ENCODE measurements at places on chromosomes 2 and 18.
A peak's percentile ranks its signal among the peaks of the same experiment; 100 is the strongest.

DNA sequence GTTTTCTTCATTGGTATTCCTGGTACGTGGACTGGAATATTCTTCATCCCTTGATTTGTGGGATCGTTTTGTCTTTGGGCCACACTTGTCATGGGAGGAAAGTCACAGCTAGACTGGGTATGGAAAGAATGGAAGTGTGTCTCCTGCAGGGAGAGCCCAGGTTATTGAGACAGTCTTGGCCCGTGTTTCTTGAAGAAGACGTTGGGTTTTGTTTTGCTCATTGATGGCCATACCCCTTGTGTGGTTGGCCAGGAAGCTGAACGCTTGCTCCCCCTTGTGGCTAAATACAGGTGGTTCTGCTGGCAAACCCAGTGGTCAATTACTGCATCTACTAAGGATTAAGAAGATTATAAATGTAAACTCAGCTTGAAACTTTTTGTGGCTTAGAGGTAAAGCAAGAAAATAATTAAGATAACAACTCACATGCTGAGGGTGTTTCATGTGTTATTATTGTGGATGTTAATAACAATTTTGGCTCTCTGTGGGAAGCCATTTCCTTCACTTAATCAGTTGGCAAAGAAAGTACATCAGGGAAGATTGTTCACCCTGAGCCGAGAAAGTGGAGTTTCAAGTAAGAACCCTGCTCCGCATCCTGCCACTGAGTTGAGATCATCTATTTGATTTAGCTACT is 91.8 kb downstream of the NEDD4L start:
- peak; percentile 74 for DNase-seq

- DNase-seq, result no peak
Measured at GRCh38 chr2:109645412-109646184, 31.4 kb downstream of the SOWAHC start.

- no peak for DNase-seq
Measured at GRCh38 chr2:234733093-234733489, 218.7 kb upstream of the SH3BP4 start.

GRCh38 chr2:204026294-204026693 is 89.7 kb downstream of the ICOS start:
- no peak for DNase-seq

- DNase-seq, result peak; percentile 51
Measured at GRCh38 chr2:192196421-192197194, 1.9 kb upstream of the TMEFF2 start.

DNA sequence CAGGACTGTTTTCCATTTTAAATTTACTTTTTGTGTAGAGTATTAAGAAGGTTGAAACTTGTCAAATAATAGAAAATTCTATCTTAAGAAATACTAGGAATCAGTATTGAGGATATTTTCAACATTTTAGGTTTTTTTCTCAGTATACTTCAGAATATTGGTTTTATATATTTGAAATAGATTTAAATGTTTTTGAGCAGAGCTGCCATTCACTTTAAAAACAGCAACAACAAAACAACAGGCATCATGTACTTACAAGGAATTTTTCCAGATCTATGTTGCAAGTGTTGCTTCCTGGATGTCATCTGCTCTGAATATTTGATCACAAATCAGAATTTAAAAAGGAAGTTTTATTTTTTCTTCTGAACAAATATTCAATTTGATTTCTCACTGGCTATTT is 84.4 kb downstream of the DCDC2C start:
- no peak for DNase-seq

- DNase-seq, result no peak
Measured at GRCh38 chr2:36287363-36288275, 68.0 kb upstream of the CRIM1 start.

DNA sequence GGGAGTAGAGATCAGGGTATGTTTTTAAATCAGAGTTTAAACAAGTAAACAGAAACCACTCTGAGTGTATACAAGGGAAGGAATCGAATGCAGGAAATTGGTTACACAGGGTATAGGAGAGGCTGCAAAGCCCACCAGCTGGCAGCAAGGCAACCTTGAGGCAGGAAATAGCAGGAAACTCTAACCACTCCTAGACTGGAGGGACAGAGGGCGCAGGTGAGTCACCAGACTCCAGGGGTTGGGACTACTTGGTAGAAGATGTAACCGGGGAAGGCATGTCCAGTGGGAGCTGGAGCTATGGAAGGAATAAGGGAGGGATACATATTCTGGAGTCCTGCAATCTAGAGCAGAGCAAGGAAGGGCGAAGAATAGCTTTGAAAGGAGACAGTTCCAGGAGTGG is 152.3 kb downstream of the MEIS1 start:
- no peak for DNase-seq

- DNase-seq, result no peak
Measured at GRCh38 chr2:121386707-121387106, 101.7 kb upstream of the TFCP2L1 start.

DNA sequence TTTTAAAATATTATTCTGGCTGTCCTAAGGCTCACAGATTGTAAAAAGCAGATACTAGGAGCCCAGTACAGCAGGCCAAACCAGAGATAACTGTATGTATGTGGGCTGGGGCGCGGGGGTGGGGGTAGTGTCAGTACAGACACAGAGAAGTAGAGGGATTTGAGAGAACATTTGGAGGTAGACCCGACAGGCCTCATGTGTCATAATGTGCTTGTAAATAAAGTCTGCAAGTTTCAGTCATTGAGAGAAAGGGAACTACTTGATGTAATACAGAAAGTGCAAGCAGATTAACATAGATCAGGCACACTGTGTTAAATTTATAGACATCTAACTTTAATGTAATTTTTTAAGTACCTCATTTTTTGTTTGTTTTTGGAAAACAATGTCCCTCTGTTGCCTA is 7.4 kb upstream of the POLI start:
- DNase-seq, result no peak

DNA sequence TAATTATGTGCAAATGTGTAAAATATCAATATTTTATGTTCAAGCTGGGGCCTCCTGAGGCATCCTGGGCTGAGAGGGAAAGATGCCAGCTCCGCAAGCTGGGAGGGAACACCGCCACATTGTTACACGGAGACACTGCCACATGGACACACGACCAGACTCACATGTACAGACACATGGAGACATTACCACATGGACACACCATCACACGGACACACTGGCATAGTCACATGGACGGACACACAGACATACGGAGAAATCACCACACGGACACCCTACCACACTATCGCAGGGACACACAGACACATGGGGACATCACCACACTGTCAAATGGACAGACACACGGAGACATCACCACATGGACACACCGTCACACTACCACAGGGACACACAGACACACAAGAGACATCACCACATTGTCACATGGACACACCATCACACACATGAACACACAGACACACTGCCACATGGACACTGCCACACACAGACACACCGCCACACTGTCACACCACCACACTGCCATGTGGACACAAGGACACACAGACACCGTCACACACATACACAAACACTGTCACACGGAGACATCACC is 117.6 kb downstream of the CCDC74A start:
- no peak for DNase-seq

Measured in midbrain (tissue), 1 donor.